ENCODE measurements at places on chromosomes 1 and 21. TPM values are rescaled to one million over a fixed set of nuclear protein-coding genes. Genes with fewer than 3 reads are reported as not detected.
A peak's percentile ranks its signal among the peaks of the same experiment; 100 is the strongest.

AVPR1B gene
- total RNA-seq = not detected

- H3K36me3 ChIP-seq = peaks cover 29% of the 10 kb centered on the region
- no peak overlapping the region for H3K4me3 ChIP-seq
- H3K27me3 ChIP-seq = no peaks in the 10 kb centered on the region
- no peaks in the 10 kb centered on the region for H3K4me1 ChIP-seq
- no peak for DNase-seq
- no peak overlapping the region for H3K27ac ChIP-seq
These were observed 26.2 kb upstream of the SNX27 start for GRCh38 chr1:151585622-151586021.

DNA sequence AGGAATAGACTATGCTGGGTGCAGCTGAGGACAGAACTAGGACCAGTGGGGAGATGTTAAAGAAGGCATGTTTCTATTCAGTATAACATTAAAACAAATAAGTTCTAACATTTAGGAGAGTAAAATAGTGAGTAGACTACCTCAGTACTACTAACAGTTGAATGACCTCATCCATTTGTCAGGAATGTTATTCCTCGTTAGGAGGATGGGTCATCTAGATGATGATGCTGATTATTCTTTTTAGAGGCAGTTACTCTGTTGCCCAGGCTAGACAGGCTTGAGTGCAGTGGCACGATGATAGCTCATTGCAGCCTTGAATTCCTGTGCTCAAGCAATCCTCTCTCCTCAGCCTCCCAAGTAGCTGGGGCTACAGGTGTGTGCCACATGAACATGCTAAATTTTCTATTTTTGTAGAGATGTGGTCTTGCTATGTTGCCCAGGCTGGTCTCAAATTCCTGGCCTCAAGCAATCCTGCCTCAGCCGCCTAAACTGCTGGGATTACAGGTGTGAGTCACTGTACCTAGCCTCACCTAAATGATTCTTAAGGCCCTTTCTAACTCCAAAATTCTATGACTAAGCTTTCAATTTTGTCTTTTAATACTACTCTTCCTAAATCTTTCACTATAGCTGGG is 9.3 kb downstream of the EEIG2 start:
- no peaks in the 10 kb centered on the region for H3K27me3 ChIP-seq
- H3K4me3 ChIP-seq = no peak overlapping the region
- peak overlapping the region; percentile 17 for H3K27ac ChIP-seq
- DNase-seq = no peak

DNA sequence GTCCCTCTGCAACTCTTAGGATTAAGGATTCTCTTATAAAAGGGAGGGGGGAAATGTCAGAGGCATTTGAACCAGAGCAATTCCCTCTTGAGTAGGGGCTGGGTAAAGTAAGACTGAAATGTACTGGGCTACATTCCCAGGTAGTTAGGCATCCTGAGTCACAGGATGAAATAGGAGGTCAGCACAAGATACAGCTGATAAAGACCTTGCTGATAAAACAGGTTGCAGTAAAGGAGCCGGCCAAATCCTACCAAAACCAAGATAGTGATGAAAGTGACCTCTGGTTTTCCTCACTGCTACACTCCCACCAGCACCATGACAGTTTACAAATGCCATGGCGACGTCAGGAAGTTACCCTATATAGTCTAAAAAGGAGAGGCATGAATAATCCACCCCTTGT is 14.3 kb upstream of the COX20 start:
- H3K4me1 ChIP-seq = no peaks in the 10 kb centered on the region
- no peak overlapping the region for H3K27ac ChIP-seq
- no peaks in the 10 kb centered on the region for H3K27me3 ChIP-seq
- no peak for DNase-seq
- no peaks in the 10 kb centered on the region for H3K36me3 ChIP-seq

- H3K36me3 ChIP-seq = no peaks in the 10 kb centered on the region
- H3K27me3 ChIP-seq = no peaks in the 10 kb centered on the region
- H3K4me1 ChIP-seq = no peaks in the 10 kb centered on the region
- no peak overlapping the region for H3K4me3 ChIP-seq
- no peak for DNase-seq
- H3K27ac ChIP-seq = no peak overlapping the region
These were observed 1754.2 kb downstream of the BRINP3 start for GRCh38 chr1:188723332-188724020.

SIM2 gene
- total RNA-seq = 3.6 TPM

- H3K27me3 ChIP-seq = no peaks in the 10 kb centered on the region
- H3K36me3 ChIP-seq = no peaks in the 10 kb centered on the region
- H3K4me1 ChIP-seq = peaks cover 9% of the 10 kb centered on the region
- no peak overlapping the region for H3K27ac ChIP-seq
- no peak overlapping the region for H3K4me3 ChIP-seq
These were observed 129.0 kb upstream of the CAMK1G start for GRCh38 chr1:209454340-209454994.

DNA sequence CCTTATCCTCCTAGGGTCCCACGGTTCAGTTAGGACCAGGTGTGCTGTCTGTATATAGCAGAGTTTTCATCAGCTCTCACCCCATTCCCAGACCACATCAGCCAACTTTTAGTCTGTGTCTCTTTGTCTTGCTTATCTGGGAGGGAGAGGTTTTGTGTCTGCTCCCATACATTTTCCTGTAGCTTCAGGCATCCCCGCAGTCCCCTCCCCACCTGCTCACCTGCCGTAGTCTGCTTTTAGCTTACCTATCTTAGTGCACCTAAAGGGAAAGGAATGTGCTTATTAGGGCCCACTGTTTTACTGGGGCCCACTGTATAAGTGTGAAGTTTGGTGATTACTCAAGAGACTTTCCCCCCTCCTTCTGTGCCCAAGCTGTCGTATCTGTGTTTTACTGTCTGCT is 225.1 kb downstream of the PLA2G4A start:
- no peaks in the 10 kb centered on the region for H3K36me3 ChIP-seq
- no peak overlapping the region for H3K27ac ChIP-seq
- H3K4me3 ChIP-seq = no peak overlapping the region
- no peak for DNase-seq
- no peaks in the 10 kb centered on the region for H3K27me3 ChIP-seq

PDC gene
- total RNA-seq = not detected

GRCh38 chr1:167199656-167200055 is 21.0 kb upstream of the POU2F1 start:
- DNase-seq = no peak
- no peaks in the 10 kb centered on the region for H3K4me1 ChIP-seq

- H3K27me3 ChIP-seq = no peaks in the 10 kb centered on the region
- no peak overlapping the region for H3K27ac ChIP-seq
- H3K4me1 ChIP-seq = no peaks in the 10 kb centered on the region
- DNase-seq = no peak
- no peak overlapping the region for H3K4me3 ChIP-seq
- no peaks in the 10 kb centered on the region for H3K36me3 ChIP-seq
These were observed 94.4 kb upstream of the FGGY start for GRCh38 chr1:59202455-59202854.

AADACL4 gene
- not detected for total RNA-seq

- no peaks in the 10 kb centered on the region for H3K27me3 ChIP-seq
- peaks cover 12% of the 10 kb centered on the region for H3K4me1 ChIP-seq
- DNase-seq = no peak
- H3K36me3 ChIP-seq = no peaks in the 10 kb centered on the region
- no peak overlapping the region for H3K27ac ChIP-seq
- H3K4me3 ChIP-seq = no peak overlapping the region
These were observed 4.9 kb upstream of the ATP2B4 start for GRCh38 chr1:203621559-203622262.

DENND4B gene
- 26.8 TPM for total RNA-seq

NES gene
- 1.5 TPM for total RNA-seq

GRCh38 chr1:39727221-39727931 is 11.3 kb upstream of the PPIE start:
- peaks cover 6% of the 10 kb centered on the region for H3K4me1 ChIP-seq
- H3K27me3 ChIP-seq = peaks cover 49% of the 10 kb centered on the region
- H3K36me3 ChIP-seq = no peaks in the 10 kb centered on the region
- no peak for DNase-seq

DNA sequence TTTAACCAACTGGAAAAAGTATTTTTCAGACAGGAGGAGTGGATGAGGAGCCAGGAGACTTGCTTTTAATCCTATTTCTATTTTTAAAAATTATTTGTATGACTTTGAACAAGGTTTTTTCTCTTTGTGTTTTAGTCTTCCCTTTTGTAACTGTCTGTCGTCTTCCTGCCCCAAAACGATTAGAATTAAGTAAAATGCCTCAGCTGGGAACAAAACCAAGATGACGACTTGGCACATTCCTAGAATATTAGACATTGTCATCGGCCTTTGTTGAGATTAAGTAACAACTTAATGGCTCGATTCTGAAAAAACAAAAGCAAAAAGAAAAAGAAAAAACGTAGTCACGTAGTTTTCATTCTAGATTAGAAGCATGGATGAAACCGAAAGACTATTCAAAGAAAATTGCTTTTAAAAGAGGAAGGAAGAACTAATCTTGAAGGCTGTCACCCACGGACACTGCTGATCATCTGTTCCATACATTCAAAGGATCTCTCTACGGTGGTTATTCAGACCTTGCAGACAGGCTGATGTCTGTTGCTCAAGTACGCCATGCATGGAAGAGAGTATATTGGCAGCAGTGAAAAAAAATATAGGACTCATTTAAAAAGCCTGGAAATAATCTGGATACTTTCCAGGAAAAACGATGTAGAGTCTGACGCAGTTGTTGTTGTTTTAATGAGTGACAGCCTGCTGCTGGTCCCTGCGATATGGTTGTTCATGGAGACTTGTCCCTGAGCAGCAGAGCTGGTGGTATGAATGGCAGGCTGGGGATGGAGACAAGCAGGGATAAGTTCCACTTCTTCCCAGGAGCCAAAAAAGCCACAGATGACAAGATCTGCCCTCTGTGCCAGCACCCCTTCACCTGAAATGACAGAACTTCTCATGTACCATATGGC is 16.8 kb downstream of the GNG4 start:
- peak; percentile 83 for DNase-seq
- H3K4me1 ChIP-seq = peaks cover 15% of the 10 kb centered on the region
- peak overlapping the region; percentile 65 for H3K4me3 ChIP-seq
- H3K27me3 ChIP-seq = peaks cover 10% of the 10 kb centered on the region

RXRG gene
- not detected for total RNA-seq

LINGO4 gene
- not detected for total RNA-seq

DNA sequence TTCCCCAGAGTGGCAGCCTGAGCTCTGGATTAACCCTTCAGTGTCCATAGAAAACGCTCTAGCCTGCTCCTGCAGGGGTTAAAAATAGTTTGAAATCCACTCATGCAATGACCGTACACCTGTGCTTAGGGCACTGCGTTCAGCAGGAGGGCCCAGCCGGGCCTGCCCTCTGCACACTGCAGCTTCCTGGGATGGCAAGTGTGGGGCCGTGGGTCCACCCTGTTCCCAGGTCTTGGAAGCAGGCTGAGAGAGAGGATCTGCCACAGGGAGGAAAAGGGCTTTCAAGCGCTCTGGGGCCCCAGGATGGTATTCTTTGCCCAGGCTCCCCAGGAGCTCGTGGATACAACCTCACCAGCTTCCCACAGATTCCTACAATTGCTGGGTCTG is 1.5 kb upstream of the S100B start:
- peaks cover 9% of the 10 kb centered on the region for H3K27me3 ChIP-seq
- no peaks in the 10 kb centered on the region for H3K36me3 ChIP-seq
- H3K4me3 ChIP-seq = no peak overlapping the region
- H3K27ac ChIP-seq = no peak overlapping the region
- DNase-seq = no peak

- no peaks in the 10 kb centered on the region for H3K4me1 ChIP-seq
- no peak overlapping the region for H3K27ac ChIP-seq
- DNase-seq = no peak
- H3K27me3 ChIP-seq = peaks cover 20% of the 10 kb centered on the region
These were observed 7.2 kb upstream of the CCDC185 start for GRCh38 chr1:223386013-223386412.

- no peaks in the 10 kb centered on the region for H3K27me3 ChIP-seq
- no peak for DNase-seq
- H3K36me3 ChIP-seq = no peaks in the 10 kb centered on the region
- peaks cover 3% of the 10 kb centered on the region for H3K4me1 ChIP-seq
These were observed 21.4 kb downstream of the TRIM11 start for GRCh38 chr1:228385232-228385631.

DNA sequence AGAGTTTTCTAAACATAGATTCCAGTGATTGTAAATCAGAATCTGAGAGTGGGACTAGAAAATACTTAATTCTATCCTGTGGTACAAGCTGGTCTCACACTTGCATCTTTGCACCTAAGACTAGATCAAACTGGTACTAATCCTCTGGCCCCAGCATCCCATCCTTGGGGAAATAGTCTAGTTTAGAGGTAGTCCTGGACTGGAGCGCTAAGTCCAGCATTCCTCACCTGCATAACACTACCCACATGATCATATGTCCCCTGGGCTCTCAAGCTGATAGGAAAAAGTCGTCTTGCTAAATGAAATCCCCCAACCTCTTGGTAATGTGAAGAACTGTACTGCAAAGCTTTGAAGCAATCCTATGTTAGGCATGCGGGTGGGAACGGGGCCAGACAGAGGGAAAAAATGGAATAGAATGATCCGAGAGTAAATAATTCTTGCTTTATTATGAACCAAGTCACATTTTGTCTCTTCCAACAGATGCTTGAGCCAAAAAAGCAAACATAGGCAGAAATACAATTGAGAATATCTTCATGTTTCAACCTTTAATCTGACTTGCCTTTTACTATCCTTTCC is 4.8 kb downstream of the COX20 start:
- no peaks in the 10 kb centered on the region for H3K27me3 ChIP-seq
- no peak overlapping the region for H3K4me3 ChIP-seq
- no peak for DNase-seq
- H3K36me3 ChIP-seq = peaks cover 62% of the 10 kb centered on the region
- no peak overlapping the region for H3K27ac ChIP-seq

- no peak for DNase-seq
- H3K27me3 ChIP-seq = no peaks in the 10 kb centered on the region
- H3K4me1 ChIP-seq = peaks cover 7% of the 10 kb centered on the region
- H3K36me3 ChIP-seq = peaks cover 4% of the 10 kb centered on the region
These were observed 16.8 kb downstream of the MAST2 start for GRCh38 chr1:45820173-45820572.

CRP gene
- not detected for total RNA-seq

DNA sequence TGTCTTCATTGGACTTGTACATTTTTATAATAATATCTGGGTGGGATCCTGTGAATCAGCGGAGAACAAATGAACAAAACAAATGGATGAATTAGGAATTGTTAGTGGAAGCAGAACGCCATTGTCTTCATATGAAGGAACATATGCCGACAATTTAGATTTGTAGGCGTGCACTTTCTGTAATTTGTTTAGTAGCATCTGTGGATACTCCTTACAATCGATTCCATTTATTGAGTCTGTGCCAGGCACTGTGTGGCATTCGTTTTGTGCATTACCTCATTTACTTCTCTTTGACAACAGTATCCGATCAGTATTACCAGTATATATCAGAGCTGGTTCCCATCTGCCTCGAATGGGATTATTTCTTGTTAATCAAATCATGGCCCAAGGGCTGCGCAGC is 61.9 kb downstream of the PRDM2 start:
- no peaks in the 10 kb centered on the region for H3K36me3 ChIP-seq
- H3K27me3 ChIP-seq = no peaks in the 10 kb centered on the region
- no peak for DNase-seq
- peaks cover 30% of the 10 kb centered on the region for H3K4me1 ChIP-seq

- H3K4me3 ChIP-seq = no peak overlapping the region
- peaks cover 26% of the 10 kb centered on the region for H3K36me3 ChIP-seq
- H3K4me1 ChIP-seq = no peaks in the 10 kb centered on the region
- H3K27me3 ChIP-seq = no peaks in the 10 kb centered on the region
- DNase-seq = peak; percentile 35
- H3K27ac ChIP-seq = no peak overlapping the region
These were observed 20.2 kb upstream of the LRRC47 start for GRCh38 chr1:3816331-3817137.

All from osteoblast (primary cell).